ENCODE measurements at places on chromosomes 4 and X.

DNA sequence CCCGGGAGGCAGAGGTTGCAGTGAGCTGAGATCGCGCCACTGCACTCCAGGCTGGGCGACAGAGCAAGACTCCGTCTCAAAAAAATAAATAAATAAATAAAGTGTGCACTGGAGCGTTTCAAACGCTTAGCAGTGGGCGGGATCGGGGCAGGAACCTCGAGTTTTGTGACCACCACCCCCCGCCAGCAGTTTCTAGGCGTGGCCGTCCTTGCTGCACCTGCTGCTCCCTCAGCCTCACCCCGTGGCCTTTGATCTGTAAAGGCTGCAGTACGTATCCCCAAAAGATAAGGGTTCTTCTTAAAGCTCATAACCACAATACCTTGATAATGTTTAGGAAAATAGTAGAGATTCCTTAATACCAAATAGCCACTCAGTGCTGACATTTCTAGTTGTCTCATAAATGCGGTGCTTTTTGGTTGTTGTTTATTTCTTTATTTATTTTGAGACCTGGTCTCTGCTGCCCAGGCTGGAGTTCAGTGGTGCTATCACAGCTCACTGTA is 33.2 kb downstream of the PCGF3 start:
- DNase-seq = no peak

- DNase-seq = no peak
These were observed 10.7 kb downstream of the CLNK start for GRCh38 chr4:10673817-10674369.

GRCh38 chr4:70877556-70877955 is 24.6 kb upstream of the MOB1B start:
- no peak for DNase-seq

DNA sequence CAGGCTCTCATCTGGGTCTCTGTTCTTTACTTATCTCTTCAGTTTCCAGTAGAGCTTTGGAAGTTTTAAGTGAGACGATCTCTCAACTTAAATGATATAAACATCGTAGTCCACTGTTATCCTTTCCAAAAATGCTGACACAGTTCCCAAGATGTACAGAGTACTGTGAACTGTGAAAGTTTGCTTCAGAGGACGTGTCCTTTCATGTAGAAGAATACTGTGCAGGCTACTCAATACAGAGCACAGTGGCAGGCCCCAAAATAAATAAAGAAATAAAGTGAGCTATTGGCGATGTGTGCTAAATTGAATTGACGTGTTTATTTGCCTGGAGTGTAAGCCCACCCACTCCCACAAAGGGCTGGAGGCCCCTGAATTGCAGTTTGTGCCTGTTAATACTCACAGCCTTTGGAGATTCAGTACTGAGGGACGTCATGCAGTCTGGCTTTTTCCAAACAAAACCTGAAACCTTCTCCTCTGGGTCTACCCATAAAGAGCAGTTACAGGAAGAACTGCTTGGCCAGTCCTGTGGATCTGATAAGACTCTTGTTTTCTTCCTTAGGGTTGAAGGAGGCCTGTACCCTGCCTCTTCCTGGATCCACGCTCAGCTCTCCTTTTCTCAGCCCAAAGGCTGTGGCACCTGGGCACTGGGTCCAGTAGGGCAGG is 66.1 kb downstream of the SOWAHB start:
- DNase-seq = no peak

GRCh38 chr4:72797486-72797885 is 228.5 kb upstream of the ADAMTS3 start:
- no peak for DNase-seq

DNA sequence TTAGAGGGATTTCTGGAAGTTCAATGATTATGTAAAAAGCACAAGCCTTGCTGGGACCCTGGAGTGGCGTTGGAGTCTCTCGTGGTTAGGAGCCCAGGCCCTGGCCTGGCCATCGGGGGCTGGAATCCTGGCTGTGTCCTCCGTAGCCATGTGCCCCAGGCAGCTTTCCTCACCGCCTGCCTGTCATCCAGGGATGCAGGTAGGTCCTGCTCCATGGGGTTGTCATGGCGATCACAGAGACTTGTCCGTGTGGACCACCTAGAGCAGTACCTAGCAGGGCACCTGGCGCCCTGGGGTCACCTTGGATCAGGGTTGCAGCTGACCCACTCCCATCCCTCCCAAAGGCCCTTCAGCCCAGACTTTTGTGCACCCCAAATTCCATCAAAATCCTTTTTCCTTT is 30.2 kb upstream of the WFS1 start:
- no peak for DNase-seq

DNA sequence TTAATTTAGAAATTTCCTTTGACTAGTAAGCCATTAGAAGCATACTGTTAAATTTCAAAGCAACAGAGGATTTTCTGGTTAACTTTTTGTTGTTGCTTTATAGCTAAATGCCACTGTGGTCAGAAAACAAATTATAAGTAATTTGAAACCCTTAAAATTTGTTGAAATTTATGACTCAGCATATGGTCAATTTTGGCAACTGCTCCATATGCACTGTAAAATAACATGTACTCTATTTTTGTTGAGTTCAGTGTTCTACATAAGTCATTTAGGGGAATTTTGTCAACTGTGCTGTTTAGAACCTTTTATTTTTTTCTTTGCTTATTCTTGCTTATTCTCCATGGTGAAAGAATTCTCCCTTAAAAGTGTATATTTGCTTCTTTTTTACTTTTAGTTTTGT is 28.6 kb downstream of the SCLT1 start:
- DNase-seq = no peak

- DNase-seq = no peak
These were observed 24.2 kb downstream of the CNKSR2 start for GRCh38 chrX:21398426-21398825.

DNA sequence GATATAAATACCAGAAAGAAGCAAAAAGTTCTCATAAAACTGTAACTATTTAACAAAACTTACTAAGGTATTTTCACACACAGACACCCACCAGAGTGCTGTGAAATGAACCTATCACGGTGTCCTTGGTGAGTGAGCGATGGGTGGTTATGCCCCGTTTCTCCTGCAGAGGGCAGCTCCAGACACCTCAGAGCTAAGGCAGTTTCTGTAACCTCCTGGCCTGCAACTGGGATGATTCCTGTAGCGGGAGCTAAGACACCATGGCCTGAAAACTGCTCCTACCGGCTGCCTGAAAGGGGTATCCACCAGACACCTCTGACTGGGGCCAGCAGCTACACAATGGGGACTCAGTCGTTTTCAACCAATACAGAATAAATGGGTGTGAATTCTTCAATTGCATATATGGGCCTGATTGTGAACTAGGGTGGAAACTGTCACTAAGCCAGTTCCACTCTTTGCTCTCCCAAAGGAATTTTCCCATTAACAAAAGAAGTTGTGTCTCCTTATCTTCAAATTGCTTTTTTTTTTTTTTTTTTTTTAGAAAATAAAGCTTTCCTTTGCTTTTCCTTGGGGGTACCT is 2375.8 kb upstream of the TENM3 start:
- DNase-seq = peak; percentile 30

GRCh38 chr4:145178740-145179280 is 1.6 kb downstream of the OTUD4 start:
- DNase-seq = no peak

- DNase-seq = no peak
These were observed 444 bp upstream of the ARHGAP6 start for GRCh38 chrX:11666164-11666563.

DNA sequence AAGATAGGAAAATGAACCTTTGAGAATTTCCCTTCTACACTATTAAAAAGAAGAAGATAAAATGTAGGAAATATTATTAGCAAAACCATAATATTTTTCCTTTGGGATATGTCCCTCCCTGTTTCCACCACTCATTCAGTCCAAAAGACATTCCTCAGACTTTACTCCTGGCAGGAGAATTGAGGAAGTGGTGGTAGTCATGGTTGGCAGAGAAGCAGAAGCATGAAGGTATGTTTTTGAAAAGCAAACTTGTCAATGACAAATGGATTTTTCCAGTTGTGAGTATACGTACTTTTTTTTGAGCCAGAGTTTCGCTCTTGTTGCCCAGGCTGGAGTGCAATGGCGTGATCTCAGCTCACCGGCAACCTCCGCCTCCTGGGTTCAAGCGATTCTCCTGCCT is 13.7 kb downstream of the STAG2 start:
- no peak for DNase-seq

DNA sequence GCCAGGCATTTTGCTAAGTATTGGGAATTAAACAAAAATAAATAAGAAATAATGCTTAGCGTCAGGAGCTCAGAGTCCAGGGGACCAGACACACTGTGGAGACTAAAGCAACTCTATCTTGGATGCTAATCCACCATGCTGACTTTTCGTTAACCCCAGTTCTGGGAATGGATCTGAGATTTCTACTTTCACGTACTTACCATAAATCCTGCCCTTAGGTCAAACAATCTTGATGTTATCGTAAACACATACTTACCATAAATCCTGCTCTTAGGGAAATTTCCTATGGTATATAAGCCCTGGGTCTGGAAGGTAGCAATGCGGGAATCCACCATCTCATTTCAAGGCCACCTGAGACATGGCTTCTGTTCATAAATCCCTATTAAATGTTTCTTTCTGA is 204.5 kb upstream of the IGFBP7 start:
- no peak for DNase-seq

DNA sequence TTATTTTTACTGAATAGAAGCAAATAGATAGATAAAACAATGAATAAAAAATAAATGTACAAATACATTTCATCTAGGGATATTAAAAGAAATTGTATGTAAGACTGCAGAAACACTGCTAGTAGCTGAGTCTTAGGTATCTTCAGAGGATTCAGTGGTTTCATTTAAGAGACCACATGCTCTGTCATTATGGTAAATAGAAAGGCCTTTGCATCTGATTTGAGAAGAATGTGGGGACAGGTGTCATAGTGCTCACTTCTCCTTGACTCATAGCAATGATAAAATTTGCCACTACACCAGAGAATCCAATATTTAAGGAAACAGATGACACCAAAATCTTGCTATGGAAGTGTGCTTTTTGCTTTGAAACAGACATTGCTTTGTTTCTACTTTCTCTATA is 59.8 kb upstream of the PPP1R2C start:
- DNase-seq = no peak

DNA sequence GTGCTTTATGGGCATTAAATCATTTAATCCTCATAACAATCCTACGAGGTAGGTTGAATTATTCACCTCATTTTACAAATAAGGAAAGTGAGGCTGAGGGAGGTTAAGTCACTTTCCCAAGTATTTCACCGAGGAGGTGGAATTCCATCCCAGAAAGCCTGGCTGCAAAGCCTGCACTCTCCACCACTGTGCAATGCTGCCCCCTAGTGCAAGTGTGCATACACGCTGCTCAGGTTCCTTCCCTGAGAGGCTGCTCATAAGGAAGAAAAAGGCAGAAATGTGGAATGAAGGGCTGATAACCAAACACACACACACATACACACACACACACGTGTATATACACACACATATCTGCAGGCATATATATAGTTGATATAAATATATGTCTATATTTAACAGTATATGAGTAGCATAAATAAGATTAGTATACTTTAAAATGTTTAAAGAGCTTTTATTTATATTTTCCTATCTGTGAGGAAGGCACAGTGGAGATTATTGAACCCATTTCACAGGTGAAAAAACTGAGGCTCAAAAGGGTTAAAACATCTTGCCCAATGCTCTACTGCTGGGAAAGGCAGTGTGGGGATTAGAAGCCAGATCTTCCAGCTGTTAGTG is 714.5 kb upstream of the TENM3 start:
- DNase-seq = peak; percentile 4

DNA sequence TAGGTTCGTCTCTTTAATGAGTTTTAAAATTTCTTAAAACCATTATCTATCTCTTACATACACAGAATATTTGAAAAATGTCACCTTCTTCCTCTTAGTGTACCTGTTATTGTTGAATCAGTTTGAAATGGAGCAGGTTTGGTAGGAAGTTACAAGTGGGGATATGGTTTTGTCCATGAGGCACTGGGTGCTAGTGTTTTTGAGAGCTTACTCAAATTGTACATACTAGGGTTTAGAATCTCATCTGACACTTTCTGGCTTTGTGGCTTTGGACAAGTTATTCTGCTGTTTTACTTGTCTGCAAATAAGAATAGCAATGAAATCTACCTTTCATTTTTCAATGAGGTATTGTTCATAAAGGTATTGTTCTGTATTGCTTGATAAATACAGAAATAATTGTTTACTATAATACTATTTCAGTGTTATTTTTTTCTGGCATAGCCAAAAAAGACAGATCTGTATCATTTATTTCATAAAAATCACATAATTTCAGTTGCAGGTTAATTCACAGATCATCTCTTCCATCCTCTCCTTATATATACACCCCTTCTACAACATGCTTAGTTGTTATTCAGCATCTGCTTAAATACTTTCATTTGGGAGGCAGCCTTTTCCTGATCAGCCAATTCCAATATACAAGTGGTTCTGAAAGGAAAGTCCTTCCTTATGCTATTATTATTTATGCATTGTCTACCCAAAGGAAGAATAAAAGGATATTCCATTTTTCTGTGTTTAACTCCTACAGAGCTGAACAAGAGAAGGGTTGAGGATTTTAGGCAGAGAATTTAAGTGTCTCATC is 13.3 kb downstream of the NCAPG start:
- DNase-seq = no peak

GRCh38 chr4:17781300-17782287 is at the start of gene FAM184B:
TSS of gene FAM184B (minus strand) at chr4:17781621. CDS start at chr4:17781299, 322 bp downstream.
- DNase-seq = no peak

GRCh38 chrX:130566028-130566683 is 164.4 kb downstream of the RBMX2 start:
- no peak for DNase-seq

DNA sequence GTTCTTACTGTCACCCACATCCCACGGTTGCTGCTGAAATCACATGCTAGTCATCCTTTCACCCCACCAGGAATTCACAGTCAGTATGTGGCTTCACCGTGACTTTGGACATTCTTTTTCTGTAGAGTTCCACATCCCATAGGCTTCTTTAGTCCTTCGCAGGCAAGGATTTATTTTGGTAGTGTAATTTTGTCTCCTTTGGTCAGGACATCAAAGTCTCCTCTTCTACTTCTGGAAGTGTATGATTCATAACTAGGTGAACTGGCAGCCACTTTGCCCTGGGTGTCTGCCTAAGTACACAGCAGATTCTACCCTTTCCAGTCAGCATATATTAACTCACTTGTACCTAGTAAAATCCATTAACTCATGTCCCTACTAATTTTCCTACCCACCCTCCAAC is 38.3 kb upstream of the MMAA start:
- DNase-seq = no peak

GRCh38 chr4:41882625-41883347 is 52.4 kb upstream of the TMEM33 start:
- DNase-seq = no peak

GRCh38 chr4:11415409-11416070 is 13.2 kb downstream of the HS3ST1 start:
- no peak for DNase-seq

GRCh38 chr4:41400296-41400695 is 137.7 kb upstream of the LIMCH1 start:
- no peak for DNase-seq

DNA sequence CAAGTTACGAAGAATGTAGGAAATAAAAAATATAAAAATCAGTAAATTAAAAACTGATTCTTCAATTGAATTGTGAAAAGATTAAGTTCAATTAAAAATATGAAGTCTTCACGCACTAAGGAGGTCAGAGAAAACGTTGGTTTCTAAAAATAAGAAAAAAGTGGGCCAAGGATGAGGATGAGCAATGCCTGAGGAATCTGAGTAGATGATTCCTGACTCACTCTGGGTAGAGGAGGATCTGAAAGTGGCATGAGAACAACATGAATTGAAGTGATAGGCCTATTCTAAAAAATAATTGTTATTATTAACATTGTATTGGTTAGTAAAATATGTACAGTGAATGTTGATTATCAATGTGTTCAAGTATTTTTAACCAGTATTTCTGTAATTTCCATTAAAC is 444.2 kb downstream of the GRIA2 start:
- no peak for DNase-seq
